ENCODE measurements at places on chromosomes 6 and 20. TPM values are rescaled to one million over a fixed set of nuclear protein-coding genes. Genes with fewer than 3 reads are reported as not detected.

DNA sequence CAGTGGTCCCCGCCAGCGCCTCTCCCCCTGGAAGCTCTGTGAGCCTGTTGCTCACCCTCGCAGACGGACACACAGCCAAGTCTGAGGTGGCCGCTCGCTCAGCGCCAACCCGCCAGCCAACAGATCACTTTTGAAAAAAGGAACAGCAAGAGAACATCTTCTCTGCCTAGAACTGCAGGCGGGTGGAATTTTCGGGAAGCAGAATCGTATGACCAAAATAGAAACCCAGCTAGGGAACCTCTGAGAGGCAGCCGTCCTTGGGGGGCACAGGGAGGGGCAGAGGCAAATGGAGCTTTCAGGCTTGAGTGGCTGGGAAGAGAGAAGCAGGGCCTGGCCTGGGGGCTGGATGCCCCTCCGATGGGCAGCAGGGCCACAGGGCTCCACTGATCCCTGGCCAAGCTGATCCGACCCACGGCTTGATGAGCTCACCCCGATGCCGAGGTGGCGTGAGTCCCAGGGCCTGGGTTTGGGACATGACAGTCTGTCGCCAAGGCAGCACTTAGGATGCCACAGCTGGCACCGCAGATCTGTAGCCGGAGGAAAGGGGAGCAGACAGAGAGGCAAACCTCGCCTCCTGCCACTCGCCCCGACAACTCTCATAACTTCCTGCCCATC, 9.8 kb downstream of the NFATC2 start:
- DNase-seq: peak; percentile 41

GRCh38 chr20:19253316-19253715, 40.9 kb downstream of the SLC24A3 start:
- DNase-seq: no peak

The BEND6 gene
- total RNA-seq: 0.26 TPM

DNA sequence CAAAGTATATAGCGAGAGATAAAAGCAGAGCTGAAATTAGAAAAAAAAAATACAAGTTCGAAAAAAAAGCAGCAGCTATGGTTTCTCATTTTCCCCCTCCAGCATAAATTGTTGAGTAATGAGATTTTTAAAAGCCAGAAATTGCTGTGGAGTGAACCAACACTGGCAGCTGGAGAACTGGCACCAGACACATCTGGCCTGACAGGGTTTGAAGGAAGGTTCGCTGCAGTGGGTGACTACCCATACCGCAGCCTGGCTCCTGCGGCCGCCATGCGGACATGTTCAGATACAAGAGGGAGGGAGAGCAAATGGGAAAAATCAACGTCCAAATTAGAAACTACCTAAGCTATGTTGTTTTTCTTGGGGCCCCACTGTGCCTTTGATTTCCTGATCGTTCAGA, 3.3 kb downstream of the APCDD1L start:
- DNase-seq: no peak

The REM1 gene
- 1.0 TPM for total RNA-seq

DNA sequence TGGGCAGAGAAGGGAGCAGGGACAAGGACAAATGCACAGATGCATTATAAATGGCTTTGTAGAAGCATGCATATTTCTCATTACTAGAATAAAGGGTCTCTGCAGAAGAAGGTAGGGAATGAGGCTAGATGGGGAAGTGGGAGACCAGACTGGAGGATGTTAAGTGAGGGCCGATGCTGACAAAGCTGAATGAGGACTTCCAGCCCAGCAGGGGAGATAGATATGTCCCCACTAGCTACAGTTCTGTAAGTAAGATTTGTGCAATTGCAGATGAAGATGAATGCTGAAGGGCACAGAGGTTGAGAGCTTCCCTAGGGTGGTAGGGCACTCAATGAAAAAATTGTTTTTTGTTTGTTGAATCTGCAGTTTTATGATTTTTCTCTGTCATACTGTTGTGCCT, 16.9 kb downstream of the ADGRG6 start:
- DNase-seq: no peak

DNA sequence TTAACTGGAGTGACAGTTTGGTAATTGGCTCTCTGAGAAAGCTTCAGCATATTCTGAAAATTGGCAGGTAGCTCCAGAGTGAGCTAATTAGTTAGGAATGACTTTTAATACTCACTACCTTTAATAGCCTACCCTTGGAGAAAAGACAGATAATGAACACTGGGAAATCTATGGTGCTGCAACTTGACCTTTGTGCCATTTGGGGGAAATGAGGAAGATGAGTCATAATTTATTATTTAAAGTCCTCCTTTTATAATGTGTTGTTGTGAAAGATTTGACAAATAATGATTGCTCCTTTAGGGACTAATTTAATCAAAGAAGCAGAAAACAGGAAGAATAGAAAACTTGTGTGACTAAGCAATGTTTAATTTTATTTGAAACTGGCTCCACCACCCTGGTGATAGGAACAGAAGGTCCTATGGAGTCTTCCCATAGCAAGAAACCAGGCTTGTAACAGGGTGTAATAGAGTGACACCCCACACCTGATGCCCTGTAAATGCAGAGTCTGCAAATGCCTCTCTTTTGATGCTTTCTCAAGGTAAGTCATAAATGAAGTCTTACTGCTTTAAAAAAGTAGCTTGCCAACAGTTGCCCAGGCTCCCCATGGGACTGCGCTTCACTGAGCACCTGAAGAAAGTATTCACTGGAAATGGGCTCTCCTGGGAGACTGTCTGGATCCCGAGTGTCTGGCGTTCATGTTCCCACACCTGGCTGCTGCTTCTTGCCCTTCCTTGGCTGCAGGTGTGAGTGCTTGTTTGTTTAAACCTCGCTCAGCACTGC, 134.4 kb downstream of the LRRC1 start:
- DNase-seq: no peak

GRCh38 chr6:19736066-19736465, 101.1 kb upstream of the ID4 start:
- no peak for DNase-seq

GRCh38 chr6:168265827-168266815, 53.5 kb downstream of the DACT2 start:
- no peak for DNase-seq

The PI3 gene
- total RNA-seq: not detected

DNA sequence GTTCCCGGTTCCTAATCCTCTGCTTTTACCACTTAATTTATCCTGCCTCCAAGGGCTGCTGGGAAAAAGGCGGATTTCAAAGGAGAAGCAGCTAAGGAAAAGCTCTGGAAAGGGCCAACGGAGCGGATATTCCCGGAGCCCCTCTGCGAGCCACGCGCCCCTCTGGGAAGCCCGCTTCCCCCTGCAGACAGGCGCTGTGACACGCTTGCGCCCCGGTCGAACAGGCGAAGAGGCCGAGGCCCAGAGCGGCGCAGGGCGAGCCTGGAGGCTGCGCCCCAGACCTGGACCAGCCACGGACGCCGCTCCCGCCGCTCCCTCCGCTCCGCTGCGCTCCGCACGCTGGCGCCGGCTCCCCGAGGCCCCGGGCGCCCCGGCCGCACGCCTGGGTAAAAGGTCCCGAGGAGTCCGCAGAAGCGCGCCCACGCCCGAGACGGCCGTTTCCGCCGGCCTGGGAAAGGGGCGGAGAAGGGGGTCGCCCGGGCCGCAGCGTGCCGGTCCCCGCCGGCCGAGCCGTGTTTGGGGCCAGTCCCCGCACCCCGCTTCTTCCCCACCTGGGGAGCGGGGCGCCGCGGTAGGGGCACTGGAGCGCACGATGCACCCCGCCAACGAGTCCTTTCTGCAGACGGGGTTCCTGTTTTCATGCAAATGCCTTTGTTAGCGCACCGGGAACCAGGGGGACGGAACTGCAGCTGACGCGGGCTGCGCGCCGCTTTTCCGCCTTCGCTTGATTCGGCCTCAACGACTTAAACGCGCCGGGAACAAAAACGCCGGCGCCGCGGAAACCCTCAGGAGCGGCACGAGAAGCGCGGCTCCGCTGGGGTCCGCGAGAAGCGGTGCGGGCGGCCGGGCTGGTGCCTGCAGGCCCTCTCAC, 91.9 kb upstream of the SIRPA start:
- DNase-seq: no peak

- no peak for DNase-seq
Observed at GRCh38 chr6:143099647-143100046, 39.0 kb downstream of the AIG1 start.

- DNase-seq: no peak
Observed at GRCh38 chr6:105522626-105523322, 119.9 kb upstream of the PREP start.

DNA sequence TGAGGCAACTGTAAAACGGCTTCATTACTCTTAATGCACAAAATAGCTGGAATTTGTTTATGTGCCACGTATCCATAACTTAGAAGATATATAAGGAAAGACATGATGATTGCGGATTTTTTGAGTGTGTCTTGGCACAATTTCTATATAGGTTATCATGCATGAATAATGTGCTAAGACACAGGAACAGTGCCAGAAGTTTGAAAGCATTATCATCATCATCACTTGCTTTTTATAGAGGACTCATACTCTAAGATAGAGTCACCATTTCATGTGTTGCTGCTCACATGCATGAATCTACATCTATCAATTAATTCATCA, 113.4 kb downstream of the ELOVL4 start:
- no peak for DNase-seq

The CCM2L gene
- 3.4 TPM for total RNA-seq

DNA sequence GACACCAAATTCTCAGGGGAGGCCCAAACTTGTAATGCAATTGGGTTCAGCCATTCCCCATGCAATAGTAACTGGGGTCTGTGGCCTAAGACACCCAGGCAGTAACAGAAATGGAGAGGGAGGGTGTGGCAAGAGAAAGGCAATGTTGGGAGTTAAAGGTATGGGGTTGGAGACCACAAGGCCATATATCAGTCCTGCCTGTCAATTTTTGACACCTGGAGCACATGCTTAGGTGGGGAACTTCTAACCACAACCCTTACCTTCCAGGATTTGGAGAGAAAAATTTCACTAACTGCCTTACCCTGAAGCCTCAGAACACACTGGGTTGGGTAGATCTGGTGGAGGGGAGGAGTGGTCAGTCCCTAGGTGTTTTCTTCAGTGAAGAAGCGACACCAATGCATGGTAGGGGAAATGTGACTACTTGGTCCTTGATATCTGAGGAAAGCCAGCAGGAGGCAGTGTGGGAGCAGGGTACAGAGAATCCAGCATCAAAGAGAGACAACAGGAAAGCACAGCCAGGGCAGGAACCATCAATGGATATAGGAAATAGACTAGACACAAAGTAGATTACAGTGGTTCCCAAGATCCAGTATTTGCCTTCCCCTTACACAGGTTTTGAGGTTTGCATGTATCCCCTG, 6.8 kb upstream of the USP49 start:
- peak; percentile 53 for DNase-seq

DNA sequence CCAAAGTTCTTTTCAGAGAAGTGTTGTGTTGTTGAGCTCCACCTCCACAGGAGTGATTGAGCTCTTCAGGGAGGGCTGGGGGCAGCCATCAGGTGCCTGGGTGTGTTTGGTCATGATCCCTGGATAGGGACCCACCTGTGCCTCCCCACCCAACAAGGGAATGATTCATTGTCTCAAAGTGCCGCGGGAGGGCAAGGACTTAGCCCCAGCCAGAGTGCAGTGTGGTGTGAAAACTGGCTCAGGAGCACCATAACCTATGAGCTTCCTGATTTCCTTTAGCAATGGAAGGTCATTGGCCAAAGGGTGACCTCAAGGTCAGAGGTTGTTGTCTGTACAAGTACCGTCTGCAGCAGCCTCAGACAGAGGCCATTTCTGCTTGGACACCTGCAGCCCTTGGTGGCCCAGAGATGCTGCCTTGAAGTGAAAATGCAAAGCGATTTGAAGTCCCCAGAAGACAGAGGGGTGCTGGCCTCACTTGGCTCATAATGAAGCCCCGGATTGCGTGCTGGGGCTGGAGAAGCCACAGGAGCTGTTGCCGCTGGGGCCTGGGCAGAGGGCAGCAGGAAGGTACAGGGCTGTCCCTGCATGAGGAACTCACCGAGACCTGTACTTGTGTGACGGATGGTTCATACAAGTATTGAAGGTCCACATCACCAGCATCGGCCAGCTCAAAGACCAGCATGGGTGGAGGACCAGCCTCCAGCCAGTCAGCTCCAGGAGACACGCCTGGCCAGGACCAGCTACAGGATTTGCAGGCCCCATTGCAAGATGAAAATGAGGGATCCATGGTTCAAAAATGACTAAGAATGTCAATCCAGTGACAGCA, 100.6 kb upstream of the DUSP22 start:
- no peak for DNase-seq

The GPR63 gene
- 2.3 TPM for total RNA-seq

The ACOT13 gene
- total RNA-seq: 2.6 TPM

DNA sequence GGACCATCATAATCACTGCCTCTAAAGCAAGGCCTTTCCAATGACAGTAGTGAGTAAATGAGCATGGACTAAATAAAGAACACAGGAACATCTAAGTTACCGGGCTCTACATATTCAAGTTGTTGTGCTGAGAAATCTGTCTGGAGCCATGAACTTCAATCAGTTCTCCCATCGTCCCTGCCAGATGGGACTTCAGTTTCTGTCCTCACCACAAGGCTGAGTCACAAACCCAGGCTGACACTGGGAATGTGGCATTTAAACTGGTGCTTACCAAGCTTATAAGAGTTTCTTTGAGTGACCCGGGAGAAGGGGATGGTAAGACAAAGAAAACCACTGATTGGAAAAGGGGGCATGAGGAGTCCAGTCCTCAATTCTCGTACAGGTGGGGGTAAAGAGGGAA, 497.0 kb downstream of the MAFB start:
- DNase-seq: no peak

The PPIL6 gene
- total RNA-seq: 3.1 TPM

The NR2E1 gene
- total RNA-seq: not detected

DNA sequence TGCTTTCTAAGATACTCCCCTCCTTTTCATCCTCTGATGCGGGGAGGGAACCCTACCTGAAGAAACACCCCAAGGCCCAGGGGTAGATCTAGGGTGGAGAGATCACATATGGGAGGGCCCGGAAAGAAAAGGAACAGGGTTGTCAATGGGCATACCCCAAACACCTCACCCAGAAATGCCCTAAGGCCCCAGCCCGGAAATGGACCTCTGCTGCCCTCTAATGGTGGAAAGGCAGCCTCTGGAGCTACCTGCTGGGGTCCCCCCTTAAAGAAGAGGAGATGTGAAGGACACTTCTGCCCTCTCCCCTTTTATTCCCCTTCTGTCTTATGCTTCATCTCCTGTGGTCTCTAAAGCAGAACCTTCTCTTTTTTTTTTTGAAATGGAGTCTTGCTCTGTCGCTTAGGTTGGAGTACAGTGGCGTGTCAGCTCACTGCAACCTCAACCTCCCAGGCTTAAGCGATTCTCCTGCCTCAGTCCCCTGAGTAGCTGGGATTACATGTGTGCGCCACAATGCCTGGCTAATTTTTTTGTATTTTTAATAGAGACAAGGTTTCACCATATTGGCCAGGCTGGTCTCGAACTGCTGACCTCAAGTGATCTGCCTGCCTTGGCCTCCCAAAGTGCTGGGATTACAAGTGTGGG, 458 bp upstream of the ARMC12 start:
- DNase-seq: peak; percentile 81

GRCh38 chr6:51541847-51542246, 545.6 kb downstream of the PKHD1 start:
- no peak for DNase-seq

The NRN1 gene
- total RNA-seq: 4.4 TPM

DNA sequence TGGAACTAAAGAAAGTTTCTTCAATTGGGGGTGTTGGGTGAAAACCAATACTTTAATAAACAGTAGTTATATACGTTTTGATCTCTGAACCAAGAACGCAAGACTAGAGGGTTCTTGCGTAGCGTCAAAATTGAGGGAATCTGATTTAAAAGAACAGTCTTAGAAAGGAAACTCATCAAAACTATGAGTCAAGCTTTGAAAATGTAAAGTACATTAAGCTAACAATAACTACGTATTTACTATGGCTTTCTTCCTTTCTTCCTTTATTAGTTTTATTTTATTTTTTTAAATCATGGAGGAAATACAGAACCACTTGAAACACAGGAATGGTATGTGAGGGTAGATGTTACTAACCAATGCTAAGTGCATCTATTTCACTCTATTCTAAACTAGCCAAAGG, 287.0 kb upstream of the RSPO3 start:
- DNase-seq: no peak

The SIM1 gene
- 3.6 TPM for total RNA-seq

Measured in body of pancreas (tissue), 4 donors.